ENCODE measurements at places on chromosomes 16 and 17.

- DNase-seq: no peak
Measured at GRCh38 chr16:1884889-1885288, 12.9 kb upstream of the MEIOB start.

GRCh38 chr16:2244301-2244700 is 7.1 kb downstream of the ECI1 start:
- DNase-seq: no peak

DNA sequence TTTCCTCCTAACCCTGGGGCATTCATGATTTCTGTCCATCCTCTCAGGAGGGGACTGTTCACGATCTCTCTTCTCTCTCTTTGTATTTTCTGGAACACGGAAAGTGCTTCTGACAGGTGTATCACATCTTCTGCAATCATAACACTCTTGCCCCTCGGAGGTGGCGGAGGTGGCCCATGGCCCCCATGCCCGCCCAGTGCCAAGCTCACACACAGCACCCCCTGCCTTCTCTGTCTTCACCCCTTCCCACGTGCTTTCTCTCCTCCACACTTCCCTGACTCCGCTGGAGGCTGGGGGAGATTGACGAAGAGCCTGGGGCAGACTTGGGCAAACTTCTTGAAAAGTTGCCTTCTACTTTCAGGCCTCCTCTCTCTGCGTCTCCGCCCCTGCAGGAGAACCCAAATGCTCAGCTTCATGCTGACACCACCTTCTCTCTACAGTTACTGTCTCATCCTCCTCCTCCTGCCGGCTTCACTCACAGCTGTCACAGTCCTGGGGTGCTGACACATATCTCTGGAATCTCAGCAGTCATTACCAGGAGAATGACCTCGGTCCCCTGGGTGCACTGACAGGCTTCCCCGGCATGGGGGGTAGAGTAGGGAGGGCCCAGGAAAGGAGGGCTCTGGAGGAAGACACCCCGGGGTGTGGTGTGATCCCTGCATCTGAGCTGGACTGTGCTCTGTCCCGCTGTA is 127.1 kb downstream of the ENGASE start:
- no peak for DNase-seq

GRCh38 chr17:65370669-65371131 is 190.7 kb downstream of the AXIN2 start:
- no peak for DNase-seq

DNA sequence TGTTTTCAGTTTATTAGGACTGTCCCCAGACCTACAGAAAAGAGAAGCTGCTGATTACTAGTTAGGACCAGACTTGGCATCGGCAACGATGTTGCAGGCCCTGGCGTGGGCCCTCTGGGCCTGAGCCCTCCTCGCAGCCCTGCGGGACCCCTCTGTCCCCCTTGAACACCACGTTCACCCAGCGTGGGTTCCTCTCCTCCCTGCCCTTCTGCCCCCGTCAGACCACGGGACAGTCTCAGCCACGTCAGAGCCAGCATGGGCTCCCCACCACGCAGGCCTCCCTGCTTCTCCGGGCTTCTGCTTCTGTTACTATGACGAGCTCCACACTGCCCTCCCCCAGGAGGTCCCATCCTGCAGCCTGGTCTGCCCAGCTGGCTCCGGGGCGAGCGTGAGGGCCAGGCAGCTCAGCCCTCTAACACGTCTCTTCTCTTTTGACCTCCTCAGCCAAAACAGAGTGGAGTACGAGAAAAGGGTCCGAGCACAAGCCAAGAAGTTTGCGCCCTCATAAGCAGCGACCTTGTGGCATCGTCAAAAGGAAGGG is 9.1 kb upstream of the BAIAP3 start:
- DNase-seq: no peak
